ENCODE measurements at places on chromosomes 5 and 9.

- peak; percentile 16 for DNase-seq
These were observed 513.7 kb downstream of the CDK5RAP2 start for GRCh38 chr9:120066315-120066714.

DNA sequence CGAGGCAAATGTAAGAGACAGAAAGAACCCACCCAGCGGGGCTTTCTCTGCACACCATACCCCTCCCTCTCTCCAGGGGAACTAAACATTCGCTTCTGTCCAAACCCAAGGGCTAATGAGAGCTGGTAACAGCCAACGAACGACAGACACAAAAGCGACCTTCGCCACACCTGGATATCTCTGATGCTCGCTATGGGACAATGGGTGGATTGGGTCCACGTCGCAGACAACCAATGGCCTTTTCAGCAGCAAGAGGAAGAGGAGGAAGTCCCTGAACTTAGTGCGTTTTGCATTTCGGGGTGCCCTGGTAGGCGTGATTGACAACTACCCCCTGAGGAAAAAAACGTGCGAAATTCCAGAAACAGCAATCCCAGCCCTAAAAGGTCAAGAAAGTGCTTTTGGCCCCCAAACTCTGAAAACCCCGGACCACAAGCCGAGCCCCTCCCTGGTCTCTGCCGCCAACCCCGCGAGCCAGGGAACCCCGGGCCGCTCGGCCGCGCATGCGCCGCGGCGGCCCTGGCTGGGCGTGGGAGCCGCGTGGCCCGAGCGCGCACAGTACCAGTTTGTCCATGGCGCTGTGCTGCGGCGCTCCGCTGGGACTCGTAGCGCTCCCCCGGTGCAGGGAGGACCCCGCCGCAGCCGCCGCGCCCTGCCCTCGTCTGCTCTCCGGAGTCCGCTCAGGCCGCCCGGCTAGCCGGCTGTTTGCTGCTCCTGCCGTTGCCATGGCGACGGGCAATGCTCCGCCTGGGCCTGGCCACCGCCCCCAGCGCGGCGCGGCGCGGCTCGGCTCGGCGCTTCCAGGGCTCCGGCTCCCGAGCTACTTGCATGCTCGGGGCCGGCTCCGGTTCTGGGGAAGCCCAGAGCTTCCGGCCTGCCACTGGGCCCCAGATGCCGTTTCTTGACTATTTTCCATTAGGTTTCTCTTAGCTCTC lies 66.9 kb upstream of the DNAH5 start:
- peak; percentile 51 for DNase-seq

DNA sequence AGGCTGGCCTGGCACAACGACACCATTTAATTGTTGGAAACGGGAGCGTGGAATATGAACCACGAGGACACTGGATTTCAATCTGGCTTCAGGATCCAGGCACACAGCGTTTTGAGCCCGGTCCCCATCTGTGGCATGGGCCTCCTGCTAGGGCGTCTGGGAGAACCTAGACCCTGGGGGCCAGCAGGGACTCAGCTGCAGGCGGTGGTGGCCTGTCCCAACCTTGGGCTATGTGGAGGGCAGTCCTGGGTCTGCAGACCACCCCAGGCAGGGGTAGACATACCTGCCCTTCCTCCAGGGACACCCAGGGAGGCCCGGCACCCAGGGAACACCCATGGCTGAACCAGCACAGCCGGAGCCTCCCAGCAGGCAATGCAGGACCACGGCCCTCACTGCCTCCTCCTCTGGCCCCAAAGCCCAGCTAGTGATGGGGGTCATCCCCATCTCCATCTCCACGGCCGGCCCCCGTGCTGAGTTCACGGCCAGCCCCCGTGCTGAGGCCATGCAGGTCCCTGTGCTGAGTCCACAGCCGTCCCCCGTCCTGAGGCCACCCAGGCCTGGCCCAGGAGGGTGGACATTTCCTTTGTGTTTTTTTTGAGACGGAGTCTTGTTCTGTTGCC lies 18.5 kb upstream of the UBAC1 start:
- no peak for DNase-seq

GRCh38 chr9:88287972-88288371 lies 100.3 kb upstream of the SPIN1 start:
- DNase-seq: no peak

- DNase-seq: no peak
These were observed 278.1 kb upstream of the TNC start for GRCh38 chr9:115396071-115396529.

GRCh38 chr5:62585751-62586150 lies 7.1 kb downstream of the LRRC70 start:
- no peak for DNase-seq

DNA sequence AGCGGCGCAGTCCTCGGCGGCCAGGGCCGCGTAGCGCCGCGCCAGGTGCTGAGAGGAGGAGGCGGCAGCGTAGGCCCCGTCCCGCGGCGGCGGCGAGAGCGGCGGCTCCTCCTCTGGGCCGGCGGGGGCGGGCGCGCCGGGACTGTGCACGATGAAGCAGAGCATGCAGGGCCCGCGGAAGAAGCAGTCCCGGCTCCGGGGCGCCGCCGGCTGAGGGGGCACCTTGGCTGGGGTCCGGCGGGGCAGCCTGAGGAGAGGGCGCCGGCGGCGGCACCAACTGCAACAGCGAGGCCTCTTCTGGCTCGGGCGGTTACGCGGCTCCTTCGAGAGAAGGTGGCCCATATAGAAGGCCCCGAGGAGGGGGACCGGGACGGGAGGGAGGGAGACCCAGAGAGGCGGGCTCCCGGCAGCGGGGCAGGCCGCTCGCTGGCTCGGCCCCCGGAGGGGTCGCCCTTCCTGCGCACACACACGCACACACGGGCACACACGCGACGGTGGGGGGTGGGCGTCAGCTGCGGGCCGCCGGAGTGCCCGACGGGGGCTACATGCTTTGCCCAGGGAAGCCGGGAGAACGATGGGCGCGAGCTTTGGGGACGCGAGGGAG lies 446 bp downstream of the FBXL17 start:
- no peak for DNase-seq

- no peak for DNase-seq
These were observed 23.2 kb downstream of the LPCAT1 start for GRCh38 chr5:1500411-1501091.

GRCh38 chr5:143177263-143177983 lies 226.1 kb downstream of the NR3C1 start:
- peak; percentile 77 for DNase-seq

GRCh38 chr5:58937031-58937681 lies 354.3 kb downstream of the RAB3C start:
- no peak for DNase-seq

- no peak for DNase-seq
These were observed 214.5 kb downstream of the TMEM167A start for GRCh38 chr5:82862711-82863110.

- no peak for DNase-seq
These were observed 433.0 kb downstream of the DNAH5 start for GRCh38 chr5:13511442-13511841.

GRCh38 chr9:127496974-127497373 lies 45.7 kb downstream of the LRSAM1 start:
- DNase-seq: no peak

- no peak for DNase-seq
These were observed 453.5 kb upstream of the CDH9 start for GRCh38 chr5:27491746-27492439.

GRCh38 chr9:106929471-106930177 lies 66.7 kb downstream of the ZNF462 start:
- DNase-seq: no peak

GRCh38 chr9:122463828-122464632 lies 13.7 kb downstream of the OR1J1 start:
- no peak for DNase-seq

DNA sequence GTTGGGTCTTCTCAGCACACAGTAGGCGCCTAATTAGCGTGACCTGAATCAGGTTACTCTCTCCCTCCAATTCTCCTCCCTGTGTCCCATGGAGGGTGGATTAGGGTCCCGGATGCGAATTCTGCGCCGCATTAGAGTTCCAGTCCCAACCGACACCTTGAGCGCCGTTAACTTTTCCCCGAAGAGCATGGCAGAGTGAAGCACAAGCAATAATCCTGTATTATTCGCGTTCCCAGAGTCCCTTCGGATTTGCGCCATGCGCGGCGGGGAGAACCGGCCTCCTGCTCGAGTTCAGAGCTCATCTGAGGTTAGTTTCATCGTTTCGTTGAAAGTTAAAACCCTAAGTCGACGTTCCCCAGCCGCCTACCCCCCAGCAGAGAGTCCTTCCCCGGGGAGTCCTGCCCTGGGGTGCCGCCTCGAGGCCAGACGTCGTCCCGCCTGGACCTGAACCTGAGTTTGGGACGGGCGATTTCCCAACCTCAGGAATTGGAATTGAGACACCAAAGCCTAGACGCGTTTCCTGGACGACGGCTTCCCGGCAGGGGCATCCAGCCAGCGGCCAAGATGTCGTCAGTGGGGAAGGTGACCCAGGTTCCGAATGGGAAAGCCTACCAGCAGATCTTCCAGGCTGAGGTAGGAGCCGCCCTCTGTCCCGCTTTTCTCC lies at the start of gene CCDC180:
TSS of gene CCDC180 (plus strand) at position 160 of the 664 bp plus-strand sequence. CDS start at position 565, 405 bp downstream.
- DNase-seq: no peak

DNA sequence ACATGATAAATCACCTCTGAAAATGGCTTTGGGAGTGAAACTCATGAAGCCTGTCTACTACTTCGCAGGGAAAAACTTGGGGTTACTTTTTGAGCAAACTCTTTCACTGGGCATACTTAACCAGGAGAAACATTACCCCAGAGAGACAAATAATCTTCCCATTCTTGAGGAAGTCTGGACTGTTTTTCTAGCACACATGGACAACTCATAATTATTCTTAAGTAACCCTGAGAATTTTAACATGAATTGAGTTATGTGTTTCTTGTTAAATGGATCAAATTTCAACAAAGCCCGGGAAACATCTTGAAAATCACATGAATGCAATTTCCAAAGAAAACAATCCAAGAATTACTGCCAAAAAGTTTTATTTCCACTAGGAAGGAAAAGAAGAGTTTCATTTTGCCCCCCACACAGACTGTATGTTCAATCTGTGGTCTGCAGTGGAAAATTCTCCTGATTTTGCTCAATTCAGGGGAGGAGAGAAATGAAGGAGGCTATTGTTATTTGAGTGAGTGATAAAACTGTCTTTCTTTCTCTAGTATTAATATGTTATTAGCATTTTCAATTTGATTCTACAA lies 564.8 kb upstream of the CLINT1 start:
- no peak for DNase-seq

GRCh38 chr5:104084896-104085295 lies 522.3 kb upstream of the NUDT12 start:
- no peak for DNase-seq

DNA sequence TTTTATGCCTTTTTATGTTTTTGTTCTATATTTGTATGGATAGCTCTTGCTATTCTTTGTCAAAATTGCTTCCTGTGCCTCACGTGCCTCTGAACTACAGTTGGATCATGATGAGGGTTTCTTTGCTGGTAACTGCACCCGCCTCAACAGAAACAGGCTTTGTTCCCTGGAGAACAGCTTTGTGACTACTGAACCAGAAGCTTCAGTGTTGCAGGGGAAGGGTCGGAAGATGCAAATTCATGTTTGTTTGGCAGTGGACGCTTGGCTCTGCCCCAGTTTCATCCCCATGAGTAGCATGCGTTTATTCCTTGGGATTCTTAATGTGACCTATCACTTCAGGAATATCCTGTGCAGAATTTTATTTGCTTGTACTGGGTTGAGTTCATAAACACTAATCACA lies 959.1 kb upstream of the WWC1 start:
- no peak for DNase-seq

GRCh38 chr5:173018358-173018757 lies 34.8 kb downstream of the ATP6V0E1 start:
- DNase-seq: no peak

GRCh38 chr9:65400886-65401285 lies 115.9 kb upstream of the FOXD4L5 start:
- no peak for DNase-seq

GRCh38 chr9:88657893-88658292 lies 122.9 kb downstream of the NXNL2 start:
- no peak for DNase-seq

- no peak for DNase-seq
These were observed 134.8 kb downstream of the FBXL7 start for GRCh38 chr5:15634591-15635288.
